ENCODE measurements at places on chromosomes 12 and 14.

DNA sequence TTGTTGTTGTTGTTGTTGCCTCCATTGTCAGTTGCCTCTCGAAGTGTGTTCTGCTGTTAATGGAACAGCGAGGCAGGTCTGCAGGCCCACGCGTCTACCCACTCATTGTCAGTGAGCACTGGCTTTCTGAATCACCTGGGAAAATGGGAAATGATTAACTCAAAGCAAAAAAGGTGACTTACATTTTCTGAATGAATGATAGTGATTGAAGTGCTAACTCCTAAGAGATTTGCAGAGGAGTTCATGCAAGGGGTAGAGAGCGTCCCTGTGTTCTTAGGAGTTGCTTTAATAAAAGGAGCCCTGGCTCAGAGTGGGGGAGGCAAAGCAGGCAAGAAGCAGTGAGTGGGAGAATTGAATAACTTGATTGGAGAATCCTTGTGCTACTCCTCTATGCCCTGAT is 177.6 kb downstream of the CAND1 start:
- no peak for DNase-seq

GRCh38 chr12:52369211-52369610 is 1.9 kb upstream of the KRT85 start:
- no peak for DNase-seq

DNA sequence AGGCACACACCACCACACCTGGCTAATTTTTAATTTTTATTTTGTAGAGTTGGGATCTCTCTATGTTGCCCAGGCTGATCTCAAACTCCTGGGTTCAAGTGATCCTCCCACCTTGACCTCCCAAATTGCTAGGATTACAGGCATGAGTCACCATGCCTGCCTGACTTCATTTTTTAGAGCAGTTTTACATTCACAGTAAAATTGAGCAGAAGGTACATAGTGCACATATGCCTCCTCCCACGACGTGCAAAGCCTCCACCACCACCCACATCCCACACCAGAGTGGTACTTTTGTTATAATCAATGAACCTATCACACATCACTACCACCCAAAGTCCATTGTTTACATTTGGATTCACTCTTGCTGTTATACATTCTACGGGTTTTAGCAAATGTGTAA is 62.5 kb upstream of the PLEKHG3 start:
- DNase-seq = no peak

DNA sequence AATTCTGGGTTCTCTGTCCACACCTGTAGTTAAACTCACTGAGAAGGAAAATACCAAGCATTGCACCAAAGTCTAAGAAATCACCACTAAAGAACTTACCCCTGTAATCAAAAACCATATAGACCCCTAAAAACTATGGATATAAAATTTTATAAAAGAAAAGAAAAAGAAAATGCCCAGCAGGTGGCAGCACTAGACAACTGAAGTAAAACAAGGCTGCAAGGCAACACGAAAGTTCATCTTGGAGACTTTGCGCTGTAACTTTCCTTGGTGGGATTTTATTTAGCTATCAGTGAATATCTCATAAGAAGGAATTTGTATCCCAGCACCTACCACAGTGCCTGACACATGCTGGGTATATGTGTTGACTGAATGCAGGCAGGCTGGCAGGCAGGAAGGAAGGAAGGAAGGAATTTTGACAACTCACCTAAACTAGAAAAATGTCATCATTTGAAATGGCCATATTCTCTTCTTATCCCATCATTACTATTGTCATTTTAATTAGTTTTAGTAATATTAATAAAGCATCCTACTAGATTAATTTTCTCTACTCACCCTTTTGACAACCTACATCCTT is 68.2 kb upstream of the ETV6 start:
- DNase-seq = peak; percentile 87

GRCh38 chr12:7047306-7047705 is 13.2 kb upstream of the C1S start:
- no peak for DNase-seq

DNA sequence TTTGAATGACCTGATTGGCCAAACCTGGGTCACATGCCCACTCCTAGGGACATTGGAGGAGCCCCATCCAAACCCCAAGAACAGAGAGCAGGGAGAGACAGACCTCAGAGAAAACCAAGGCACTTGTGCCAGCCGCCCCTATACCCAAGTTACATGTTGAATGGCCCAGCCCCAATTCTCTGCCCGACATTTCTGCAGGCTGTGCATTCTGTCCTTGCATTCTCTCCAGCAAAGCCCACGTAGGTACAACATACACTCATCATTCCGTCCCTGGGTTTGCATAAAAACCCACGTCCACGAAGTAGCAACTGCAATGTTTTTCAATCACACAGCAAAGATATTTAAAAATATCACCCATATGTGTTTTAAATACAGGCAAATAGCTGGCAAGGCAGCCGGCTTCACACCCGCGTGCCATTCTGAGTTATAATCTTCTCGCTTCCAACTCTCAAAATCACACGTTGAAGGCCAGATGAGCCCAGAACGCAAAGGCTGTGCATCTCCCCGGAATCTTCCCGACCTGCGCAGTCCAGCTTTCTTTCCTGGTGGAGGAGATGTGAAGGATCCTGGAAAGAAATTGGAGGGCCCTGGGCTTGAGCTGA is 91.7 kb upstream of the MYL2 start:
- DNase-seq = no peak

GRCh38 chr14:74501135-74501614 is 7.6 kb downstream of the ISCA2 start:
- no peak for DNase-seq

- DNase-seq = no peak
Observed at GRCh38 chr14:49280566-49280965, 305.6 kb downstream of the RPS29 start.

DNA sequence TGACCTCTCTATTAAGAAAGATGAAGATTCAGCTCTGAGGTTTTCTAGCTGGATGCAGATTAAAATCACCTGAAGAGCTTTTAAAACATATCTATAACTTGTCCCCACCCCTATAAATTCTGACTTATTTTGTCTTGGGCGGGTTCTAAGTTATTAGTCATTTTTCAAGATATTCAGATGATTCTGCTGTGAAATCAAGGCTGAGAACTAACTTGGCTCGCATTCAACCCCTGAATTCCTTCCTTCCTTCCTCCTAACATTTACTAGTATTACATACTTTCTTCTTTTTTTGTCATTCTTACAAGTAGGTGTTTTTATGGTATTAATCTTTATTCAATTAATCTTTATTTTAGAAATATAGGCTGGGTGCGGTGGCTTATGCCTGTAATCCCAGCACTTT is 55.4 kb downstream of the SSPN start:
- no peak for DNase-seq

DNA sequence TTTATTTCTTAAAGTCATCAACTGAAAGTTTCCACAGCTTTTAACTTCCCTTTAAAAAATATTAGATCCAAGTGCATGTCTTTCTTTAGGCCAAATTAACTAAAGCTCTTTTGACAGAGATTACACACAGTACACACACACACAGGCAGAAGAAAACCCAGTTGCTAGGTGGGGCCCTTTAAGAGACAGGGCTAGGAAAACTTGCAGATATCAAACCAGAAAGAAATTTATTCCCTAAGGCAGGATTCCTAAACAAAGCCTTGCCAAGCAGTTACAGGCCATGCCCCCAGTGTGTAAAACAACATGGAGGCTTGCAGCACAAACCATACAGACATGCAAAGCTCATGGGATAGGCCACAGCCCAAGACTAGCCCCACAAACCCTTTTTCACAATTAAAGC is 123.4 kb downstream of the FSCB start:
- DNase-seq = no peak

- DNase-seq = no peak
Observed at GRCh38 chr14:22979748-22980392, 2.5 kb downstream of the AJUBA start.

GRCh38 chr14:47585447-47585846 is 90.0 kb downstream of the MDGA2 start:
- no peak for DNase-seq

- no peak for DNase-seq
Observed at GRCh38 chr12:107669946-107670345, 15.7 kb upstream of the PWP1 start.

- DNase-seq = no peak
Observed at GRCh38 chr14:50106178-50106577, 10.2 kb downstream of the VCPKMT start.

- no peak for DNase-seq
Observed at GRCh38 chr12:103955811-103956508, 9.7 kb upstream of the TDG start.

- DNase-seq = no peak
Observed at GRCh38 chr12:31386364-31386777, 60.4 kb upstream of the SINHCAF start.

DNA sequence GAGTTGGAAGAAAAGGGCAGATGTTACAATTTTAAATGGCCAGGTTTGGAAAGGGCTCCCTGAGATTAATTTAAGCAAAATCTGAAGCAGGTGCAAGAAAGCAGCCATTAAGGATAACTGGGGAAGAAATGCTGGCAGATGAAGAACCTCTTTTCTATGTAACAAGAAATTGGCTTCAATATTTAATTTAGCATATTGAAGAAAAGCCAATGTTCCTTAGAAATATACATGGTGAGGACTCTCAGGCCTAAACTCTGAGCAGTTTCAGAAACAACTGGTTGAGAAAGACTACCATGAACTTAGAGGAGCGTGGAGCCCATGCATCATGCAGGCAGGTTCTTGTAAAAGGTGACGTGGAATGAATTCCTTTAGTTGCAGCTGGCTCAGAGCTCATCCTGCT is 152.8 kb downstream of the LRIG3 start:
- no peak for DNase-seq

GRCh38 chr14:74962493-74962892 is 7.1 kb upstream of the PGF start:
- DNase-seq = no peak

DNA sequence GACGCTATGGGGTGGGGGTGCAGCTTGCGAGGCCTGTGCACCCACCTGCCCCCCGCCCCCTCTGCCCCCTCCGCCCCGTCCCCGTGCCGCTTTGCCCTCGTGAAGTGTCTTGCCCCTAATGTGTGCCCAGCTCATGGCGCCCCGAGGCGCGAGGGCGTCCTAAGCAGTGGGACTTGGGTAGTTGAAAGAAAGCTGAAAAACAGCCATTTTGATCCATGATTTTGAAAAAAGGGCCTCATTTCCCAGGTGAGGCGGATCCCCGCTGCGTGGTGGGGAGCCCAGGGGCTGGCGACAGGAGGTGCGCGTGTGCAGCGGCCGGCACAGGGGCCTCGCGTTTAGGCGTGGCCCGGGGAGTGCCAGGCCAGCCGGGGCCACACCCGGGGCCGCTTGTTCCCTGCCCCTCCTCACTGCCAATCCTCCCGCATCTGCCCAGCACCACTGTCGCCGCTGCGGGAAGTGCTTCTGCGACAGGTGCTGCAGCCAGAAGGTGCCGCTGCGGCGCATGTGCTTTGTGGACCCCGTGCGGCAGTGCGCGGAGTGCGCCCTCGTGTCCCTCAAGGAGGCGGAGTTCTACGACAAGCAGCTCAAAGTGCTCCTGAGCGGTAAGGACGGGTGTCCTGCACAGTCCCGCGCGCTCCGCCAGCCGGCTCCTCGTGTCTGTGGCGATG is 11.8 kb downstream of the ZFYVE21 start:
- no peak for DNase-seq

DNA sequence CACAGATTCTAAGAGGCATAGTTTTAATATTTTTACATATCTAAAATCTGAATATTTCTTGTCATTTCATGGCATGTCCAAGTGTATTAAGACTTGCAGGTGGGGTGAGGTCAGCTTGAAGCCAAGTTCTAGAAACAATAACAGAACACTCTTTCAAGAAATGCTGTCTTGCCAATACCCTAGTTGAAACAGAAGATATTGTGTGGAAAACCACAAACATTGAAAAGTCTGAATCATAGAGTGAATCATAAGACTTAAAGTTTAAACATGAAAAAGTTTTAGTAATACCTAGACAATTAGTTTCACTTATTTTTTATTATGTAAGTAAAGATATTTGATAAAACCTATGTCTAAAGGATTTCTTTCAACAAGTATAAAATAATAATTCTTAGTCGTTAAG is 191.5 kb upstream of the CAND1 start:
- DNase-seq = no peak

DNA sequence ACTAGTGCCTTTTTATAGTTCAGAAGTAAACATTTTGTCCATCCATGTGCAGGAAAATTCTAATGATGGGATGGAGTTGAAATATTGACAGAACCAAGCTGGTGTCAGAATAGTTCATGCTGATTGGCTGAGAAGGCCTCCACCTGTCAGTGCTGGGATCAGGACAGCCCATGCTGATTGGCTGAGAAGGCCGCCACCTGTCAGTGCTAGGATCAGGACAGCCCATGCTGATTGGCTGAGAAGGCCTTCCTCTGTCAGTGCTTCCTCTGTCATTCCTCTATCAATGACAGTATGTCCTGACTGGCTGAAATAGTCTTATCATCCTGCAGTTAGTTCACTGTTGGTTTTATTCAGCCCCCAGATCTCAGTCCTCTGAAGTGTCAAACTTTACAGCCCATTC is 95.7 kb downstream of the PPP2R5C start:
- DNase-seq = no peak

DNA sequence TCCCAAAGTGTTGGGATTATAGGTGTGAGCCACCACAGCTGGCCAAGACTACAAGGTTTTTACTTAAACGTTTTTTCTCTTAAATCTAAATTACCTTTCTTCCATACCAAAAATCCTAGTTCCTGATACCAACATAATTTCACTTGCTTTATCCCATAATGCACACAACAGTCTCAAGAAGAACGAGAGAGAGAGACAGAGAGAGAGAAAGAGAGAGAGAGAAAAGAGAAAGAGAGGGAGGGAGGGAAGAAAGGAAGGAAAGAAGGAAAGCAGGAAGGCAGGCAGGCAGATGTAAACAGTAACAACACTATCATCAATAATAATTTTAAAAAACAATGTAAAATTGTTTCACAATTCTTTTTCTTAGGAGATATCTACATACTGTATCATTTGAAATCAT is 118.4 kb downstream of the BTG1 start:
- no peak for DNase-seq

DNA sequence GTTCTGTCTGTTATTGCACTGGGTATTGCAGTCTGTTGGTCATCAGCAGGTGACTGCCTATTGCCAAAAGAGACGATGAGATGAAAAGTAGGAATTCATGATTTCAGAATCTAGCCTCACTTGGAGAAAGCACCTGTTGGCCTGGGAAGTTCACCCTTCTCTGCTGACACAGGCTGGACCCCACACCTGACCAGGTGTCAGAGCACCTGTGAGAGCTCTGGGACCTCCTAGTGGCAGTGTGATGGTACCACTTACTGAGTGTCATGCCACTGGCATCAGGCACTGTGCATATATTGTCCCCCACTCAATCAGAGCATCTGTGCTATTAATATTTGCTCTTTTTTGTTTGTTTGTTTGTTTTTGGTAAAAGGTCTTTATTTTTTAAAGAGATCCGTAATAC is 68.0 kb downstream of the RASSF3 start:
- DNase-seq = no peak

DNA sequence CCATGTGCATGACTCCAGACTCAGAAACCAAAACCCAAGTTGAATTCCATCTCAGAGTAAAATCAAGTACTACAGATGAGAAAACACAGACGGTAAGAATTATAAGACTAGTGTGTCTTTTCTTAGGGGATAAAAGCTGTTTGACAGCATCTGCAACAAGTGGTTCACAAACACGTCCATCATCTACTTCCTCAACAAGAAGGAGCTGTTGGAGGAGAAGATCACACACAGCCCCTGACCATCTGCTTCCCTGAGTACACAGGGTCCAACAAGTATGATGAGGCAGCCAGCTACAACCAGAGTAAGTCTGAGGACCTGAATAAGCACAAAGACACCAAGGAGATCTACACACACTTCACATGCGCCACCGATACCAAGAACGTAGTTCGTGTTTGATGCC is 110.7 kb upstream of the ATF7IP start:
- DNase-seq = no peak
